Activated naive CD4-positive, alpha-beta T cell treated with anti-CD3 and anti-CD28 coated beads, Interleukin-2, amount 50 U/mL, for 16 hours (primary cell): ENCODE measurements at places on chromosomes 2 and 18.

GRCh38 chr2:13682540-13683272 is 949.8 kb upstream of the LRATD1 start:
- DNase-seq: no peak

- DNase-seq: peak; percentile 37
Observed at GRCh38 chr18:12726774-12727550, 24.1 kb downstream of the PSMG2 start.

DNA sequence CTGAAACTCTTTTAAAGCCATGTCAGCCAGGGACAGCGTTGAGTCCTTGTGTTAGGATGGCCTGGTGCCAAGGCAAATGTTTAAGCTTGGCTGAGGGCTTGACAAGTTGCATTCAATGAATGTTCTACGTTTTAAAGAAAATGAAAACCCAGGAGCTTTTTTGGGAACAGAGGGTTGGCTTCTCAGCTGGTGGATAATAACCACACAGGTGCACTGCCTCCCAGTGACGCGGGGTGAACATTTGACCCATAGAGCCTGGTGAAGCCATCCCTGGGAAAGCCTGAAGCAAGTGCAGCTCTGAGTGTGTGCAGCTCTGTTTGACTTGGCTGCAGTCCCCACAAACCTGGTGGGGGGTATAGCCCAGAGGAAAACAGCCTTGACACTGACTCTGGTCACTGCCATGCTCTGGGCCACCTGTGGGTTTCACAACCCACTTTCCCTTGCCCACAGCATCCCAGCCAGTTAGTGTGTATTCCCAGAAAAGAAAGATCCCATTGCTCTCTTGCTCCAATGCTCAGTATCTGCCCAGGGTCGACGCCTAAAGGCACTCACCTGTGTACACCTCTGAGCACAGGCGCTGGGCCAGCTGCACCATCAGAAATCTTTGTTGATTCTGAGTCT is 874.9 kb downstream of the RNF144A start:
- DNase-seq: no peak

DNA sequence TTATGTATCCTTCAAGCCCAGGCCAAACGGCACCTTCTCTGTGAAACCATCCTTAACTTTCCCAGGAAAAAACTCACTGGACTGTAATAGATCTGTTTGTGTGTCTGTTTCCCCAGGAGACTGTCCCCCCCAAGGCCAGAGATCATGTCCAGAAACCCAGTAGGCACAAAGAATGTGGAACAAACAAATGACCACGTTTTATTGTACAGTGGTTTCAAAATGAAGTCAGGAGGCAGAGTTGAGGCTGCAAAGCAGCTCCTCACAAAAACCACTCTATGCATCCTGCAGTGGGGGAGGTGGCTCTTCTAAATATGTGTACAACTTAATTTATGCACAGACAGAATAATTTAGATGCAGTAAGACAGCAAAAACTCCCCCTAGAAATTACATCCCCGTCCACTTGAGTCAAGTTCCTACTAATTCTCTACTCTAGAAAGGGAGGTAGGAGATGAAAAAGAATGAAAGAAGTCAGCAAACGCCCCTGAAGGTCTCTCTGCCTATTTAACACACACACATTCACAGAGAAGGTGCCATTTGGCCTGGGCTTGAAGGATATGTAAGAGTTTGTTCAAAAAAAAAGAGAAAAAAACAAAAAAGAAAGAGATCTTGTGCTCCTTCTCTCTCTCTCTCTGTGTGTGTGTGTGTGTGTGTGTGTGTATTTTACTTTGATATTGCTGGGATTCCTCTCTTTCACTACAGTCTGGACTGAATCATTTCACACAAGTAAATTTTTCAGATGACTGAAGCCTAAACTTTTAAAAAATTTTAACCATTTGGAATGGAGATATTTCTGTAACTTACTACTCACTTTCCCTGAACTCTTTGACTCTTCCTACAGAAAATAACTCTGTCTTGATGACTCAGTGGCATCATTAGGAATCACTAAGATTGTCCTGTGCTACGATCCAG is 19.5 kb downstream of the BCL2 start:
- DNase-seq: no peak

- DNase-seq: no peak
Observed at GRCh38 chr18:23068570-23069310, 66.5 kb upstream of the CABLES1 start.

- DNase-seq: no peak
Observed at GRCh38 chr2:132766573-132766972, 96.6 kb upstream of the LYPD1 start.

DNA sequence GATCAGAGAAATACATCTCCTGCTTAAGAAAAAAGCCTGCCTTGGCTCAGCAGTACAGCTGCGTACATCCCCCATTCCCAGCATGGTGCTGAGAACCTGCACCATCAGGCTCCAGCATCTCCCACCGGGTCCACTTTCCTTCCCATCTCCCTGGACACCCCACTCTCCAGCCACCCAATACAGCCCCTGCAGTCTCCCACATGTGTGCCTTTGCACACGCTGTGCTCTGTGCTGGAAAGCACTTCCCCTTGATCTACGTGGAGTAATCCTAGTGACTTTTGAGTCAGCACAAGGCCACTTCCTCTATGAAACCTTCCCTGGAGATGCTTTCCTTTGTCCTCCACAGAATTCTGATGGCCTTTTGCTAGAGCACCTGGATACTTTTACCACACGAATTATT is 17.0 kb downstream of the STAT1 start:
- no peak for DNase-seq

- no peak for DNase-seq
Observed at GRCh38 chr2:147197754-147198483, 646.9 kb upstream of the ACVR2A start.

DNA sequence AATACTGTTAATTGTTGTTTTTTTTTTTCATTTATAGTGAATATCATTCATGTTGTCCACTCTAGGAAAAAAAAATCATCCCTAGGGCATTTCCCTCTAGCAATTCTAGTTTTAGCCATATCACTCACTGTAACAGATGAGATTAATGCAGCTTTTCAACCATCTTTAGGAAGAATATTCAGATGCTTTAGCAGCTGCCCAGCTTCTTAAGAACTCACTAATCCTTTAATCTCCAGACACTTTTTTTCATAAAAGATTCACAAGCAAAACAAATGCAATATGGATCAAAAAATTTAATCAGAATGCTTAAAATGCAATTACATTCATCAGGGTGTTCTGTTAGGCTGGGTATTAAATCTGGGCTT is 692.6 kb downstream of the ERBB4 start:
- DNase-seq: no peak

DNA sequence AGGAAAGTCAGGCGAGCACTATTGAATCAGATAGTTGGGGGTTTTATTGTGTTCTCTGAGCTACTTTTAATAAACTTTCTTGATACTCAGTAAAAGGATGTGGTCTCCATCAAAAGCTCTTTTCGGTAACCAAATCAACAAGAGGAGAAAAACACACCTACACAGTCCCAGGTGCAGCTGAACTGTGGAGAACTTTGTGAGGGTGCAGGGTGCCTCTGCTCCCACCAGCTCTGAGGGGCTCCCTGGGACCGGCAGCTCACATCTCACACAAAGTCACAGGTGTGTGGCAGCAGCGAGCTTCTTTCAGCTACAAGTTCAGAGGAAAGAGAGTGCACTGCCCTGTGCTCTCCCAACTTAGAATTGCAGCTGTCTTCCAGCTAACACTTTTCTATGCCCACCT is 650.4 kb downstream of the RNF144A start:
- peak; percentile 73 for DNase-seq

DNA sequence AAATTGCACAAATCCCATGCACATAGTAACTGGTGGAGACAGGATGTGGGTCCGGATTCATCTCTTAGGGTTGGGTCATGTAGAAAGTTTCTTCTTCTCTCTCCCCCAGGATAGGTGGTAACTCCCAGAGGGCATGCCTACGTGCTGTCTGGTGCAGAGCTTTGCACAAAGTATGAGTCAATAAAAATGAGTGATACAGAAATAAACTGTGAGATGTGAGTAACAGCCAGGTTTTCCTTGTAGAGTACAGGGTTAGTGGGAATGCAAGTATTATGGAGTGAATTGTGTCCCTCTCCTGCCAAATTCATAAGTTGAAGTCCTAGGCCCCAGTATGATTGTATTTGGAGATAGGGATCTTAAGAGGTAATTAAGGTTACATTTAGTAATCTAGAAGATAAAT is 289.4 kb downstream of the ALK start:
- no peak for DNase-seq

DNA sequence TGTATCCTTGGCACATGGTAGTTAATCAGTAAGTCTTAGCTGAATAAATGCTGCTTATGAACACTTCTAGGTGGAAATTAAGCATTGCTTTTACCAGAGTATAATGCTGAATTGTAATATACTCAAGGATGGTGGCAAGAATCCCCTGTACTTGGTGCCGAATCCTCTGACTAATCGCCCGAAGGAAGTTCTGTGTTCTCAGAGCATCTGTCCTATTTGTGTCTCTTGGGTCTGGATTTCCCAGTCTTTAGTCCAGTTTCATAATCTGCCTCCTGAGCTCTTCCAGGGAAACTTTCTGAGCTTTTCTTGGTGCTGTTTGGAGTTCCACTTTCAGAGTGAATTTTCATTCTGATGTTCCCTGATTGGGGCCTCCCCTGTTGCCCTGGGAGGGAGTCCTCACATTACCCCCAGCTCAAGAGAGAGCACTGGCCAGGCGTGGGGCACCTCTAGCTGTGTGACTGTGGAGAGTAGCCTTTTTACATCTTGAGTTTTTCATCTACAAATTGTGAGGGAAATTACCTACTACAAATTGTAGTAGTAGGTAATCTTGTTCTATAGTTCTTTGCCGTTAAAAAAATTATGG is 144.9 kb downstream of the LTBP1 start:
- no peak for DNase-seq

- no peak for DNase-seq
Observed at GRCh38 chr2:56309626-56310170, 125.9 kb downstream of the CCDC85A start.
